ENCODE measurements at places on chromosomes 16 and 17.

DNA sequence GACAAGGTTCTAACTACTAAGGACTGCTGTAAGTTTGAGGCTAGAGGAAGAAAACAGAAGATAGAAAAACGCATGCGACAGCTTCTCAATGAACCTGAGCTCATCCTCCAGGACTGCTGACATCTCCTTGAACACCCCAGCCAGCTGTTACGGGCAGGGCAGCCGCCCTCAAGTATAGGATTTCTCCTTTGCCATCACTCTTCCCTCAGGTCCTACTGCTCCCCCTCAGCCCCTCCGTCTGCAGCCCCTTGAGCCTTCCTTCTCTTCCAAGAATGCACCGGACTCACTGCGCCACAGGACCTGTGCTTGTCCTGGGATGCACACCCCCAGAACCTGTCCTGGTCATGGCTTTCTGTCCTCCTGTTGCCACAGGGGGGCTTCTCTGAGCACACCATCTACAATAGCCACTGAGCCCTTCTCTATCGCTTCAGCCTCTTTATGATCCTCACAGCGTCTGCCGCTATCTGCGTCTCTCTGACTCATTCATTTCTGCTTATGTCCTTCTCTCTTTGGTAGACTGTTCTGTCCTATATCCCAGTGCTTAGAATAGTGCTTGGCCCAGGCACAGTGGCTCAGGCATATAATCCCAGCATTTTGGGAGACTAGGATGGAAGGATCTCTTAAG is 15.7 kb upstream of the XYLT2 start:
- no peak for DNase-seq

DNA sequence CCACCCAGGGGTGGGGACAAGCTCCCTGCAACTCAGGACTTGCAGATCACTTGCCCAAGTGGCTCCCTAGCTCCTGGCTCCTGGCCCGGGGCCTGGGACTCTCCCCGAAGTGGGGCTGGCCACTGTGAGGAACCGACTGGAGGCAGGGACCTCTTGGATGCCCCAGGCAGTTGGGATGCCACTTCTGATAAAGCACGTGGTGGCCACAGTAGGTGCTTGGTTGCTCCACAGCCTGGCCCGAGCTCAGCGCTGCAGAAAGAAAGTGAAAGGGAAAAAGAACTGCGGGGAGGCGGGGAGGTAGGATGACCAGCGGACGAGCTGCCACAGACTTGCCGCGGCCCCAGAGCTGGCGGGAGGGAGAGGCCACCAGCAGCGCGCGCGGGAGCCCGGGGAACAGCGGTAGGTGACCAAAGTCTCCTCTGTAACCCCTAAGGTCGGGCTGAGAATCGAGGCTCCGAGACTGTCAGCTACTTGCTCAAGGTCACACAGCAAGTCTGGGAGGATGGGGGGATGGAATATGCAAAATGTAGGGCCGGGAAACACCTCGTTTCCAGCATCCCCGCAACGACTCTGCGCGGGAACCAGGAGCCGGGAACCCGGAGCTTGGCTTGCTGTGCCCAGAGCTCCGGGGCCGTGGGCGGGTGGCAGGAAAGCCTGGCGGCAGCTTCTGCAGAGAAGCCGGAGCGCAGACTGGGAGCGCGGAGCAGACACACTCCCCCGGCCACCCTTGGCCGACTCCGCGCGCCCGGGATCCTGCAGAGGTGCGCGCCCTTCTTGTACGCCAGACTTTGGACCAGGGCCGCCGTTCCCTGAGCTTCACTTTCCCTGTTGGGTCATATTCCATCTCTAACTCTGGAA is 1.9 kb downstream of the CIITA start:
- DNase-seq: no peak

DNA sequence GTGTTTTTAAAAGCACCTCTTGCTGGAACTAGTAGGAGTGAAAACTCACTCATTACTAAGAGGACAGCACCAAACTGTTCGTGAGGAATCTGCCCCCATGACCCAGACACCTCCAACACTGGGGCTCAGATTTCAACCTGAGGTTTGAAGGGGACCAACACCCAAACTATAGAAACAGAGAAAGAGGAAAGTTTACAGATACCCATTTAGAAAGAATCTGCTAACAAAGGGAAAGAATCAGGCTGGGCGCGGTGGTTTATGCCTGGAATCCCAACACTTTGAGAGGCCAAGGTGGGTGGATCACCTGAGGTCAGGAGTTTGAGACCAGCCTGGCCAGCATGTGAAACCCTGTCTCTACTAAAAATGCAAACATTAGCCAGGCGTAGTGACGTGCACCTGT is 3.4 kb upstream of the CSNK1D start:
- DNase-seq: no peak

DNA sequence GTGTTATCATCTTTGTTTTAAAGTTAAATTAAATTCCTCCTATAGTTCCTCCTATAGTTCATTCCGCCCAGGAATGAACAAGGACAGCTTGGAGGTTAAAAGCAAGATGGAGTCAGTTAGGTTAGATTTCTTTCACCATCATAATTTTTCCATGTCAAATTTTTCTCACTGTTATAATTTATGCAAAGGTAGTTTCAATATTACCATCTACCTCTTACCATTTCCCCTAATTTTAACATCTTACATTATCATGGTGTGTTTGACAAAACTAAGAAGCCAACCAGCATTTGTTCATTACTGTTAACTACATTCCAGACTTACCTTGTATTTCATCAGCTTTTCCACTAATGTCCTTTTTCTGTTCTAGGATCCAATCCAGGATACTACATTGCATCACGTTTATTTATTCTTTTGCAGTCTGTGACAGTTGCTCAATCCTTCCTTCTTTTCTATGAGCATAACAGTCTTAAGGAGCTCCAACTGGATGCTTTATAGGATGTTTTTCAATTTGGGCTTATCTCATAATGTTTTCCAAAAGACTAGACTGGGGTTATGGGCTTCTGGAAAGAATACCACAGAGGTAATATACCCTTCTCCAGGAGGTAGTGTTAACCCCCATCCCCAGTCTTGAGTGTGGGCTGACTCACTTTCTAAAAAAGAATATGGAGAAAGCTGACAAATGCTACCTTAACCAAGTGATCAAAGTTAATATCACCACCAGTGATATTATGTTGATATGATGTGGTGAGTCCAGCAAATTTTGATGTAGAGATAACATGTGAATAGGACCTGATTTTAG is 158.5 kb downstream of the PPM1E start:
- peak; percentile 35 for DNase-seq

- DNase-seq: no peak
These were observed 61.1 kb downstream of the ZNF778 start for GRCh38 chr16:89278441-89279240.

DNA sequence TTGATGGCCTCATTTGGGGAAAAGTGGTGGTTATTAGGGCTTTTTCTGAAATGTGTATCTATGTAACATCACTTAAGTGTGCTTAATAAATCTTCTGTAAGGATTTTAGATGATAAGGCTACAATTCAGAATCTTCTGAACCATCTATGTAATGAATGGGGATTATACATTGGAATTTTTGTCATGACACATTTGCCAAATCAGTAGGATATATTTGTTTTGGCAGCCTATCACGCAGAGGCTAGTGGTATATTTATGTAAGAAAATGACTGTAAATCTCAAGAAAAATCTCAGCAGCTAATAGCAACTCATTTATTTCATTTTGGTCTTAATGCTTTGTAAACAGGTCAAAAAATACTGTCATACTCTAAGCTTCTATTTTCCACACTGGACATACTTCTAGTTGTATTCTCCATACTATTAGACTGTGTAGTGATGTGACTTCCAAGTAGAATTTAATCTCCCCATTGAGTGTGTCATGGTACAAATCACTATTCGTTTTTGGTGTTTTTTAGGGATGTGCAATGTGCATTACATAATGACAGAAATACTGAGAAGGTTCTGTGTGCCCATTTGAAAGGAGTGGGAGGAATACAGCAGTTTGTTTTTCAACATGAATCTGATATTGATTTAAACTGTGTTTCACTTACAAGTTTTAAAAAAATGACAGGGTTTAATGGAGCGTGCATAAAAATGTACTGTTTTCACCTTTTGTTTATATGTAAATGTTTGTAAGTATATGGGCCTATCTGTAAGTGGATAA is 29.2 kb downstream of the CLUH start:
- no peak for DNase-seq

GRCh38 chr17:43598357-43599045 is 52.4 kb upstream of the ETV4 start:
- DNase-seq: no peak

- no peak for DNase-seq
These were observed 599.4 kb upstream of the CDH5 start for GRCh38 chr16:65767125-65767524.

DNA sequence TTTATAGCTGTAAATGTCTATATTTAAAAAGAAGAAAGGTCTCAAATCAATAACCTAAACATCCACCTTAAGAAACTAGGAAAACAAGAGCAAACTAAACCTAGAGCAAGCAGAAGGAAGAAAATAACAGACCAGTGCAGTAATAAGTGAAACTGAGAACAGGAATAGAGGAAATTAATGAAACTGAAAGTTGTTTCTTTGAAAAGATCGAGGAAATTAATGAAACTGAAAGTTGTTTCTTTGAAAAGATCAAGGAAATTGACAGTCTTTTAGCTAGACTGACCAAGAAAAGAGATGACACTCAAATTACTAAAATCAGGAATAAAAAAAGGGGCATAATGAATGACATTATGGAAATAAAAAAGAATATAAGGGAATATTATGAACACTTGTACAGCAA is 46.4 kb downstream of the SLFN5 start:
- no peak for DNase-seq

DNA sequence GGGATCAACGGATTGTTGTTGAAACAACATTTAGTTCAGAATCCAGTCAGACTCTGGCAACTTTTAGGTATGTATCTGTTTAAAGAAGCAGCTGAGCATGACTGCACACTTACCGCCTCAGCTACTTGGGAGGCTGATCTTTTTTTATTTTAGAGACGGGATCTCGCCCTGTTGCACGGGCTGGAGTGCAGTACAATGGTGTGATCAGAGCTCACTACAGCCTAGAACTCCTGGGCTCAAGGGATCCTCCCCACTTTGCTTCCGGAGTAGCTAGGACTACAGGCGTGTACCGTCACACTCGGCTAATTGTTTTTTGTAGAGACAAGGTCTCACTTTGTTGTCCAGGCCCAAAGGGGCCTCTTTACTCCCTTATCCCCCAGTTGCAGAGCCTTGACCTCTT is 2.3 kb downstream of the SPG7 start:
- DNase-seq: no peak

DNA sequence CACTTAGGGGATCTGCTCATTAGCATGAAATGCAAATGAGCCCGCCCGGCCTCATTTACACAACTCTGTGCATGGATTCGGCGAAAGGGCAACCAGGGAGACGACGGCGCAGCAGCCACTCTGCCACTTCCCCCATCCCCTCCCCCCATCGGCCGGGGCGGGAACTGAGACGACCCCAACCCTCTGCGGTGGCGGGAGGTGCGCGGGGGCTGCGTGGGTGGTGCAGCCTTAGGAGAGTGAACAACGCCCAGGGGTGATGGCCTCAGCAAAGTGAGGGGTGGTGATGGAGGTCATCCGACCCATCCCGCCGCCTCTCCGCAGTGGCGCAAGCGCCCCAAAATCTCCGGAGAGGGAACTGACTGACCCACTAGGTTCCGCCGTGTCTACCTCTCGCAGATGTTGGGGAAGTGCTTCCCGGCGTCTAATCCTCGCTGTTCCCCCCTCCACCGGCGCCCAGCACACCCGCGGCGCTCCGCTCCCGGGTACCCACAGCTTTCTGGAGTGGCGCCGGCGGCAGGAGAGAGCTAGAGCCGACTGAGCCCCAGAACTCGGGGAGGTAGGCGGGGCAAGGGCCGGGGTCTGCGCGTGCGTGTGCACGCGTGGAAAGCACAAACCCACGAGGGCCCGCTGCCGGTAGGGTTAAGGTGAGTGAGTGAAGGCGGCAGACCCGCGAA is 1.4 kb upstream of the CACNA1G start:
- DNase-seq: no peak

GRCh38 chr17:4739122-4740024 is at the start of the genes CXCL16 and ZMYND15:
TSS of gene CXCL16 (minus strand) at chr17:4739928. CDS start at chr17:4739339, 589 bp downstream.
TSS of gene ZMYND15 (plus strand) at chr17:4739833. CDS start at chr17:4740549, 716 bp downstream.
- DNase-seq: no peak

All from HCEC 1CT (cell line).